Astrocyte of the cerebellum (primary cell): ENCODE measurements at places on chromosomes 1 and 21.

DNA sequence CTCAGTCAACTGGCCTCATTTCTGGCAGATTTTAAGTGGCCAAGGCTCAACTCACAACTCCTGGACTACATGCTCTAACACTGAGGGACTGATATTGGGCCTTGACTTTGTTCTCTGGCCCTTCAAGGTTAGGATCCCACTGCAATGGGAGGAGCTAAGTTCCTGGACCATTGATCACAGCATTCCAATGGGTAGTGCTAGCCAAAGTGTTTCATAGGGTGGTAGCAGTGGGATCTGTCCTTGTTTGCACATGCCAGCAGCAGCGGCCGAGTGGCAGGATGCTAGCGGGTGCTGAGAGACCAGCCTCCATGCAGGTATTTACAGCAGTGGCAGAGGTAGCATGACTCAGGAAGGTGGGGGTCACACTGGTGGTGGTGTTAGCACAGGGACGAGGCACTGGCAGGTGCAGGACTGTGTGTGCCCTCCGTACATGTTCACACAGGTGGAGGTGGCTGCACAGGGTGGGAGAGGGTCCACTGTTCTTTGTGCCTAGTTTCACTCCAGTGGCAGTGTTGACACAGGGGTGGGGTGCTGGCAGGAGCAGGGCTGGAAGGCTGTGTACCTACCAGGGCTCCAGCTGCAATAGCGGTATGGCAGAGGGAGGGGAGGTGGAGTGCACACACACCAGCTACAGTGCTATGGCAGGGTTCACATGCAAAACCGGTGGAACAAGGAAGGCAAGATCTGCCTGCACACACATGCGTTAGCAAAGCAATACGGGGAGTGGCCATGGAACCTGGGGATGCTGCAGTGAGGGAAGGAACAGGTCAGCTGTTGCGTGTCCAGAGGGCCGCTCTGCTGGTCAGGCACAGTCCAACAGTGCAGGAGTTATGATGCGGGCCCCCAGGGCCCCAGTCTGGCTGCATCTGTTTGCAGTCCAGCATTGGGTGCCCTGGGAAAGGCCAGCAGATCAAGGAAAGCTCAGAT lies 51.7 kb downstream of the COL24A1 start:
- no peak for DNase-seq

DNA sequence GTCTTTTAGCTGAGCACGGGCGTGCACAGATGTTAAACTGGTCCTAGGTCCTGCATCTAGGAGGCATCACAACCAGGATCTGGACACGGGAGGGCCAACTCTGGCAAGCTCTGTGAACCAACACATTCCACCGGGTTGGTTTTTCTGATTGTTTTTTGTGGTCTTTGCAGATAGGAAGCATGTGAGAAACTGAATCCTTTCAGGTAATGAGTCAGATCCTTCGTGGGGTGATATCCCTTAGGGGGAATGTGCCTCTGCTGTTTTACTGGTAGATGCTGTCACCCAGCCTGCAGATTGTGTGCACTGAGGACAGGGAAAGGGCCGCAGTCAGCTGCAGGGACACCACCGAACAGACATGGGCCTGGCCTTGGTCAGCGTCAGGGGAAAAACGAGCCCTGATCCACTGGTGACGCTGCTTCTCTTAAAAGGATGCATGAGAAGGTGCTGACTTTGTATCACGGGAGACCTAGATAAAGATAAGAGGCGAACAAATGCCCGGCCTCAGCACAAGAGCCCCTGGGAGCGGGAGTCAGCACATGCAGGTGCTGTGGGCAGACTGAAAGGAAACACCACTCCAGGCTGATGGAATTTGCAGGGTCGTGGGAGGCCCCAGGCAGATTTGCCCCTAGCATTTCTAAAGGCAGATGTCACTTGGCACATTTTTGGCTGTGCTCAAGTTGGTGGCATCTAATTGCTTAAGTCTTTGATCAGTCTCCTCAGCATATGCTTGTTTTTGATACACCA lies 51.1 kb downstream of the DOP1B start:
- DNase-seq: peak; percentile 58

GRCh38 chr1:61436016-61436415 lies 288.9 kb downstream of the TM2D1 start:
- DNase-seq: no peak

- no peak for DNase-seq
Observed at GRCh38 chr1:46437723-46438122, 43.6 kb downstream of the FAAH start.

- no peak for DNase-seq
Observed at GRCh38 chr1:176638713-176639526, 175.9 kb downstream of the PAPPA2 start.

DNA sequence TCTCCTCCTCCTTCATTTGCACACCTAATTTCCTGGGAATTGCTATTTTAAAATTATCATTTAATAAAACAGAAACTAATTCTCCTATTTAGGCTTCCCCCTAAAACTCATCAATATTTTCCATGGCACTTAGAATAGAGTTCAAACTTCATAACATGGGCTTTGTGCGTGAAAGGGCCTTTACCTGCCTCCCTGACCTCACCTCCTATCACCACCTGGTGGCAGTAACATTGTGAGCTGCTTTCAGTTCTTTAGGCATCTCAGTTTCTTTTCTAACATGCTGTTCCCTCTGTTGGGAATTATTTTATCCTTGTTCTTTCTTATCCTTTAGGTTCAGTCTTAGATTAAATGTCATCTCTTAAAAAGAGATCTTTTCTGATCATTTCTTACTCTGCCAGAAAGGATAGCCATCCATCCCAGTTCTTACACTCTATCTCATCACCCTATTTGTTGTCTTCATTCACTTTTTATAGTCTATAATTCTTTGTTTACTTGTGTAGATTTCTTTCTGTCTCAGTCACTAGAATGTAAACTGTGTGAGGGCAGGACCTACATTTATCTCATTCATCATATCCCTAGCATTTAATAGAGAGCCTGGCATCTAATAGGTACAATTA lies 133.8 kb upstream of the KIAA1614 start:
- no peak for DNase-seq

- no peak for DNase-seq
Observed at GRCh38 chr1:218521414-218522169, 176.5 kb downstream of the TGFB2 start.

DNA sequence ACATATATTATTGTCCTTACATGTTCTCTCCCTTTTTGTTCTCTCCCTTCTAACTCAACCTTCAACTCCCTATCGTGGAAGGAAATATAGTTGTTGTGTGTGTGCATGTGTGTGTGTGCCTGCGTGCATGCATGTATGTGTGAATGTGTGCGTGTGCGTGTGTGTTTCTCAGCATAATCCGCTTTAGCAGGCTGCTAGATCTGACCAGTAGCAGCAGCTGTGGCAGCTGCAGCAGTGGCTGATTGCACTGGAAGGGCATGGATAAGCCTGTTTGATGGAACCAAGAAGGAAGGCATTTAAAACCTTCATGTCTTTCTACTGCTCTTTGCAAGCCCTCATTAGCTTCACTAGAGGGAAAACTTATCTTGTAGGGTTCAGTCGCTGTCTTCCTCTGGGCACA lies 65.6 kb upstream of the IRF2BP2 start:
- DNase-seq: no peak

DNA sequence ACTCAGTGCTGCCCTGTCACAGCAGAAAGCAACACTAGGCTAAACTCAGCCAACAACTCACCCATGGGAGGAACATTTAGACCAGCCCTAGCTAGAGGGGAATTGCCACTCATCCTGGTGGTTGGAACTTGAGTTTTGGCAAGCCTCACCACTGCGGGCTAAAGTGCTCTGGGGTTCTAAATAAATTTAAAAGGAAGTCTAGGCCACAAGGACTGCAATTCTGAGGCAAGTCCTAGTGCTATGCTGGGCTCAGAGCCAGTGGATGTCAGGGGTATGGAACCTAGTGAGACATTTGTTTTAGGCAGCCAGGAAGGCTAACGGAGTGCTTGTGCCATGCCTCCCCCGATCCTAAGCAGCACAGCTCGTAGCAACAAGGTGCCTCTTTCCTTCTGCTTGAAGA lies 78.0 kb downstream of the RGS13 start:
- DNase-seq: no peak

DNA sequence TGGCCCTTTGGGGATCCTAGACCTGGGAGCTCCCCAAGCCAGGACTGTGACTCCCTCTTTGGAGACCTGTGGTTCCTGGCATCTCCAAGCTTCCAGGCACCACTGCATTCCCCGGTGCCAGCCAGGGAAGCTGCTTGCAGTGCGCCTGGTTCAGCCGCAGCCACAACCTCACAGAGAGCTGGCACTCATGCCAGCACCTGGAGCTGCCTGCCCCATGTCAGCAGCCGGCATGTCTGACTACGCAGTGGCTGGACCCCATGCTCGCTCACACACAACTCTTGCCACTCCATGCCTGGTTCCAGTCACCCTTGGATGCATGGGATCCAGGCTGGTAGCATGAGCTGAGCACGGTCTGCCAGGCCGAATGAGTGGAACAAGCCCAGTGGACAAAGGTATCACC lies 426.6 kb downstream of the LRRIQ3 start:
- DNase-seq: no peak

DNA sequence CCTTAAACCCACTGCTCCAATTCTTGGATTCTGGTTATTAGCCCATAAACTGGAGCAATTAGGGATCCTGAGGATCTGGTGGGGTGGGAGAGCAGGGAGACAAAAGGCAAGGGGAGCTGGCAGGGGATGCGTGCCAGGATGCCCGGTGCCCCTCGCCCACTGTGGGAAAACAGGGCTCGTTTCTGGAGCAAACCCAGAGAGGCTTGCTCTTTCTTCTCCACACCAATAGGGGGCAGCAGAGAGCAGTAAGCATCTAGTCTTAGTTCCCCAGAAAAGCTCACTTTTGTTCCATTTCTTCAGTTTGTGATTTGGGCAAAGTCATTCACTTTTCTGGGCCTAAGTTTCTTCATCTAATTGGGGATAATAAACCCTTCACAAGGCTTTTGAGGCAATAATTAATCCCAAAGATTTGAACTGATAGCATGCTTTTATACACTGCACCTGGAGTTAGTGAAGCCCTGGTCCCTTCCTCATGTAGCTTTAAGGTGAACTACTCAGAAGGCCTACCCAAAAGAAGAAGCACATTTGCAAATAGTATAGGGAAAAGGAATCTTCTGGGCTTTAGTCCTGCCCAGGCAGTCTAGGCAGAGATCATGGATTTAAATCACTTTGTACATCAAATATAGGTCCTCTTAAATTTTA lies 160.6 kb upstream of the USP24 start:
- peak; percentile 15 for DNase-seq

DNA sequence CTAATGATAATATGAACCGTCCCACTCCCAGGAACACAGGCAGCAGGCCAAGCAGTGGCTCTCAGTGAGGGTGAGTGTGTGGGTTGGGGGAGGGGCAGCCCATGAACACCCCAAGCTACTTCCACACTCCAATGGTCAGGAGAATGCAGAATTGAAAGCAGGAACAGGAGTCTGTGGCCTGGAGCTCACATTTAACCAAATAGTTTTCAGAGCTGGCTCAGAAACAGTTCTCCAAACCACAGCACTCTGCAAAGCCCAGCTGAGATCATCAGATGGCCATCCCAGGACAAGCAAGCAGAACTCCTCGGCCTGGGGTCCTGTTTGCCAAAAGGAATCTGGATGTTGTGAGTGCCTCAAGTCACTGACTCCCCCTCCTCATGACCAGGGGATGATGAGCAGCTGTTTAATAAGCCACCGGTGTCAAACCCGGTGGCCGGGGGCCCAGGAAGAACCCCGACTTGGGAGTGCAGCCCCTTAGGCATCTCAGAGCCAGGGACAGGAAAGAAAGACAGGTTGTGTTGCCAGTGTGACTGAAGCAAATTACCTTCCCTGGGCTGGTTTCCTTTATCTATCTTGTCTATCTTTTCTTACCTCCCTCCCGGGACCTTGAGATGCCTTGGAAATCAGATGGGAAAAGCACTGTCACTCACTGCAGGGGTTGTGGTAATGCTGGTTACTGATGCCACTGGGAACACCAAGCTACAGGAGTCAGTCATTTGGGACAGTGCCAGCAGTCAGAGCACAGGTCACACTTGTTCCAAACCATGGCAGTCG lies 20.4 kb downstream of the DEGS1 start:
- DNase-seq: peak; percentile 96

- DNase-seq: no peak
Observed at GRCh38 chr1:53575141-53575954, 116.1 kb downstream of the DMRTB1 start.

GRCh38 chr1:7558041-7558461 lies 213.0 kb upstream of the VAMP3 start:
- DNase-seq: no peak

DNA sequence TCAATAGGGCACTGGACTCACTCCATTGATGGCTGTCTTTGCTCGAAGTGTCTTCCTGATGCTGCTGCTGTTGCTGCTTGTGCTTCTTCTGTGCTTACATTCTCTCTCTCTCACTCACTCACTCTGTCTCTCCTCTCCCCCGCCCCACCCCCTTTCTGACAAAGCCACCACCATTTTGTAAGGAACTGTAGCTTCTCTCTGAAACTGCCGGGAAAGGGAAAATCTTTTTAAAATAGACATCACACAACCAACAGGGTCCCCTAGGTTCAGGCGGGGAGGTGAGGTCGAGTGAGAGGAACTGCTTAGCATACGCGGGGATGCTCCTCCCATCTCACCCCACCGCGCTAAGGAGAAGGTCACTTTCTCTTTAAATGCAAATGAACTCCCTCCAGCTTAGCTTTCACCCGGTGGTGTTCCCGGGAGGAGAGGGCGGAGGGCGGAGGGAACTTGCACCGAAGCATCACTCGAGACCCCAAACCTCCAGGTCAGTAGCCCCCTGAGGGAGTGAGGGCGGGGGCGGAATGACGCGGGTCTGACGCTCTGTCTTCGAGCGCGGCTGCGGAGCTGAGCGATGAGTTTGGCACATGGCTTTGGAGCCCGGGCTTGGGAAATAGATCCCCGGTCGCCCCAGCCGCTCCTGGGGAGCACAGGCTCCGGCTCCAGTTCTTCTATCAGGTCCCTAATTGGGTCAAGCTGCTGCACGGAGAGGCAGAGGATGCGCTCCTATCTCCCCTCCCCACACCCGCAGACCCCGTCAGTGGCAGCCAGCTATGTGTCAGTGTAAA lies at the start of gene CCDC28B:
CCDC28B (plus strand) TSS at position 370 of the 785 bp plus-strand sequence. CDS start 1,341 bp downstream, outside the sequence.
- no peak for DNase-seq

DNA sequence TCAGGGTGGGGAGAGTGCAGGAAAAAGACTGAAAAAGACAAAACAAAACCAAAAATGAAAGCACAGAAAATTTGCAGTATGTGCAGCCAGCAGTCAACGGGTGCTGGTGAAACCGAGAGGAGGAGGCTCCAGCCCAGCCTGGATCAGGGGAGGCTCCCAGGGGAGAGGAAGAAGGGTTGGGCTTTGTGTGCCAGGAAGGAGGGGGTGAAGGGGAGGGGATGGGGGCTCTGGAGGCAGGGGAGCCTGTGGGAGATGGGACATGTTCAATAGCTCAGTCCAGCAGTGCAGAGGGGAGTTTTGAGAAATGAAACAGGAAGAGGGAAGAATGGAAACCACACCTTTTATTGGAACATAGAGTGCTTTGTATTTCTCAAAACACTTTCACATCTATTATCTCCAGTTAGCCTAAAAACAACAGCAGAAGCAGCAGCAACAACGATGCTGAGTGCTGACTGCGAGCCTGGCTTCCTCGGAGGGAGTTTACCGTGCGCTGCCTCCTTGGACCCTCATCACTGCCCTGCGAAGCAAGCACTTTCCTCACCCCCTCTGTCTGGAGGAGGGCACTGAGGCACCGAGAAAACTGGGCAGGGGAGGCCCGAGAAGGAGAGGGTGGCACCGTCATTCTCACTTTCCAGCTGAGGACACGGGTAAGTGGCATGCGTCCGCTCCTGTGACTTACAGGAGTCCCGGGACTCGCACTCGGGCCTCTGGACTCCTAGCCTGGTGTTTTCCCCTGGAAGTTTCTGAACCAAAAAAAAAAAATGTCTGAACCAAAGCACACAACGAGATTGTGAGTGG lies 62.9 kb downstream of the MDM4 start:
- DNase-seq: no peak
